Stimulated activated CD8-positive, alpha-beta memory T cell treated with anti-CD3 and anti-CD28 coated beads, Interleukin-4, amount 100 ng/mL, for 1 hour (primary cell): ENCODE measurements at places on chromosomes 5 and 9.

DNA sequence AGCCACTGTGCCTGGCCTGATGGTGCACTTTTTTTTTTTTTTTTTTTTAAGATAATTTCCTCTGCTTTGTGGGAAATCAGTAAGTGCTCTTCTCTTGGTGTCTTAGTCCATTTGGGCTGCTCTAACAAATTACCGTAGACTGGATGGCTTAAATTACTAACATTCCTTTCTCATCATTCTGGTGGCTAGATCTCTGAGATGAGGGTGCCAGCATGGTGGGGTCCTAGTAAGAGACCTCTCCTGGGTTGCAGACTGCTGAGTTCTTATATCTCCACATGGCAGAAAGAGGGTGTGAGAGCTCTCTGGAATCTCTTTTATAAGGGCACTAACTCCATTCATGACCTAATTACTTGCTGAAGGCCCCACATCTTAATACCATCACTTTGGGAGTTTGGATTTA, 133.9 kb upstream of the ANKRD55 start:
- DNase-seq: no peak

DNA sequence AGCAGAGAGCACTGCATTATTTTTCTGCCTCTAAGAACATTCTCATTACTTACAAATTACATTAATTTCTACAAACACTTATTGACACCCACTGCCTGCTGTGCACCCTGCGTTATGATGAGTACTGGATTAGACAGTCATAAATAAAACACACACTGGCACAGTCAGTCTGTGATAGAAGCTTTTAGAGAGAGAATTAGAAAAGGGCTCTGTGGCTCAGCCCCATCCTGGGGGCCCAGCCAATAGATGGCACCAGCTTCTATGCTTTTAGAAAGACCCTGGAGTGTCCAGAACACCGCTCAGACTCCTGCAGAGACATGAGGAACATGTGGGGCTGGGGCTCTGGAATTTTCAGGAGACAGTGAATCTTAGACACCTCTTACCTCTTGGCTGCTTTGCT, 61.0 kb upstream of the RAPGEF1 start:
- no peak for DNase-seq

- DNase-seq: no peak
Observed at GRCh38 chr9:130104491-130105193, 50.9 kb downstream of the GPR107 start.

DNA sequence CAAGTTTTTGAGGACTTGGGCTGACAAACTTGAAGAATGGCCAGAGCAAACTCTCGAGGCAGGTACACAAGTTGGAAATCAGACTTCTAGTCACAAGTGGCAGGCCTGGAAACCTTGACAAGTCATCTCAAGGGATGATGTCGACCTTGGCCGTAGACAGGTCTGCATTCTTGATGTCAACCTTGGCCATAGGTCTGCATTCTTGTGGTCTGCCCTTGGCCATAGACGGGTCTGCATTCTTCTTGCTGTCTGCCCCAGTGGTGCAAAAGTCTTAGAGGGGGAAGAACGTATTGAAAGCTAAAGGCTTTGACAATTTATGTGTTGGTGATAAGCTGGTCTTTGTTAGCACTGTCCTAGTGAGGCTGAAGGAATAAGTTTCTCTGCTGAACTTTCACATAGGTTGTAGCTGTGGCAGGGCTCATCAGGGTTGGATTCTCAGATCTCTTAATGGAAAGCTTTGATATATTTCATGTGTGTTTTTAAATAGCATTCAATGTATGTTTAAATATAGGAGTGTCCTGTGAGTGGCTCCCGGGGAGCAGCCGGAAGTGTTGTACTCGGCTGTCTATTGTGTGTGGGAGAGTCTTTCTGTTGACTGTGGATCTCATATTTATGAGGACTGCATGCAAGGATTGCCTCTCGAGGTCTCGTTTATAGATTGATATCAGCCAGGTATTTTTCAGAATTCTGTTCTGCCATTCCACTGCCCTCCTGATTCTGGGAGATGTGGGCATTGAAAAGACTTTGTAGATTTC, 27.0 kb downstream of the SUB1 start:
- DNase-seq: no peak

DNA sequence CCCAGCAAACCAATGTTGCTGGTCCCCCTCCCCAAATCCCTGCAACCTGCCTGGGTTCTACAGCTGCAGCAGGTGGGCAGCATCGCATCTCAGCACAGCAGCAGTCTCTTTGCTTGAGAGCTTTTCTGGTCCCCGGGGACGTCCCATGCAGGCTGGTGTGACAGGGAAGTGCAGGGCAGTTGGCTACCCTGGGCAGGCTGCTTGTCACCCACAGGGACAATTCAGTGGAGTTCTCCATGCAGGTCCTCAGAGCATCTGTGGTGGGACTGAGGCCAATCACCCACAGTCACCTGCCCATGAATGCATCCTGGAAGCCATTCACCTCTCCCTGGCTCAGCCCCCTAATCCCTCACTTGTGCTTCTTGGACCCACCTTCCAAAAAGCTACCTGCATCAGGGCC, 43.9 kb upstream of the SEMA4D start:
- no peak for DNase-seq

GRCh38 chr9:36247356-36247755, 10.9 kb downstream of the GNE start:
- DNase-seq: no peak

DNA sequence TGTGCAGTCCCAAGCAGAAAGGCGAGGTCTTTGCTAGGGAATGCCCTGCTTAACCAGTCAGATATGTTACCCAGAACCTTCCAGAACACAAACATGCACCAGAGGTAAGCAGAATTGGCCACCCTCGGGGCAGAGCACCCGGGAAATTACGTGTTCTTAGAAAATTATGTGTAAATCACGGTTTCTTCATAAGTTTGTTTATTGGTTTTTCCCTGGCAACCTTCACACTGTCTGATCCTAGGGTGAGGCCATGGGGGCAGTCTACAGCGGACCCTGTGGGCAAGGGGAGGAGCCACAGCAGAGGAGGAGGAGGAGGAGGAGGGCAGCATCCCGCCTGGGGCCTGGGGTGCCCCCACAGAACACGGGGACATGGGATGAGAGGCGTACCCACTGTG, 31.4 kb downstream of the RXRA start:
- DNase-seq: no peak

GRCh38 chr5:133698646-133699526, 86.5 kb upstream of the FSTL4 start:
- DNase-seq: no peak

GRCh38 chr9:113468716-113469448, 5.4 kb downstream of the RGS3 start:
- no peak for DNase-seq

GRCh38 chr9:125466411-125466810, 204.8 kb downstream of the GAPVD1 start:
- DNase-seq: no peak

DNA sequence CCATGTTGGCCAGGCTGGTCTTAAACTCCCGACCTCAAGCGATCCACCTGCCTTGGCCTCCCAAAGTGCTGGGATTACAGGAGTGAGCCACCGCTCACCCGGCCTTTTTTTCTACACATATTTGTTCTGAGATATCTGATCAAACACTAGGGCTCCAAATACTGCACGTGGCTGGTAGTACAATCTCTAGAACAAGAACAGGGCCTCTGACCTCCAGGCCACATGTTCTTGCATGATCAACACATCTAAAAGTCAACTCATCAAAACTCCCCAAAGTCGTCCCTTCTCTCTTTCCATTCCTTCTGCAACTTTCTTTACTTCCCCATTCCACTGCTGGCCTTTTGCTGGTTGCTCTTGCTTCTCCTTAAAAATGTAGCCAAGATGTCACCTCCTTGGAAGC, 113.3 kb upstream of the LHFPL2 start:
- no peak for DNase-seq

DNA sequence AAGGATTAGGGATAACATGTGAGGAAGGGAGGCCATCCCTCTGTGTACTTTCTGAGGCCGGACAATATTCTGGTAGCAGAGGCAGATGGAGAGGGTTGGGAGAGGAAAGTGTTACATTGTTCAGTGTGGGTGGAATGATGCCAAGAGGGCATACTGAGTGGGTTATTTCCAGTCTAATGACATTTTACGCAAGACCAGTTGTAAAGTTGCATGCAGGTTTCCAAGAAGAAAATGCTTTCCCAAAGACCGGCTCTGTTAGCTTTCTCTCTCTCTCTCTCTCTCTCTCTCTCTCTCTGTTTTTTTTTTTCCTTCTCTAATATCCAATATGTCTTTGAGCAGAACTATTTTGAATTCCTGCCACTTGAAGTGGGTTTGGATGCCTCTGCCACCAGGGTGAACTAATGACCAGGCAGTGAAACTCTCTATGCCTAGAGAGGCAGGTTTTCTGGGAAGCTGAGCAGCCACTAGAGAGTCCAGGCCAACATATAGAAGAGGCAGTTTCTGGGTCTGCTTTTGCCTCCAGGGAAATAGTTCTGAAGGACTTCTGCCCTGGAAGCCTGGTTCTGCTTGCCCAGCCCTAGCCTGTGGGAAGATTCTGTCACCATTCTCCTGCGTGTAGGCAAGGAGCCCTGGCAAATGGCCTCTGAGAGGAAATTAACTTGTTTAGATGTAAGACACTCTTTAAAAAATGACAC, 24.4 kb upstream of the ZNF366 start:
- no peak for DNase-seq

GRCh38 chr9:36132086-36132485, 4.4 kb upstream of the GLIPR2 start:
- no peak for DNase-seq
